CD4-positive, alpha-beta T cell treated with Interleukin-4 for 4 hours (primary cell): ENCODE measurements at places on chromosomes 6 and 20.

GRCh38 chr6:161268531-161269210 is 5.2 kb downstream of the AGPAT4 start:
- DNase-seq = no peak

GRCh38 chr6:159114569-159114968 is 54.6 kb upstream of the FNDC1 start:
- no peak for DNase-seq

DNA sequence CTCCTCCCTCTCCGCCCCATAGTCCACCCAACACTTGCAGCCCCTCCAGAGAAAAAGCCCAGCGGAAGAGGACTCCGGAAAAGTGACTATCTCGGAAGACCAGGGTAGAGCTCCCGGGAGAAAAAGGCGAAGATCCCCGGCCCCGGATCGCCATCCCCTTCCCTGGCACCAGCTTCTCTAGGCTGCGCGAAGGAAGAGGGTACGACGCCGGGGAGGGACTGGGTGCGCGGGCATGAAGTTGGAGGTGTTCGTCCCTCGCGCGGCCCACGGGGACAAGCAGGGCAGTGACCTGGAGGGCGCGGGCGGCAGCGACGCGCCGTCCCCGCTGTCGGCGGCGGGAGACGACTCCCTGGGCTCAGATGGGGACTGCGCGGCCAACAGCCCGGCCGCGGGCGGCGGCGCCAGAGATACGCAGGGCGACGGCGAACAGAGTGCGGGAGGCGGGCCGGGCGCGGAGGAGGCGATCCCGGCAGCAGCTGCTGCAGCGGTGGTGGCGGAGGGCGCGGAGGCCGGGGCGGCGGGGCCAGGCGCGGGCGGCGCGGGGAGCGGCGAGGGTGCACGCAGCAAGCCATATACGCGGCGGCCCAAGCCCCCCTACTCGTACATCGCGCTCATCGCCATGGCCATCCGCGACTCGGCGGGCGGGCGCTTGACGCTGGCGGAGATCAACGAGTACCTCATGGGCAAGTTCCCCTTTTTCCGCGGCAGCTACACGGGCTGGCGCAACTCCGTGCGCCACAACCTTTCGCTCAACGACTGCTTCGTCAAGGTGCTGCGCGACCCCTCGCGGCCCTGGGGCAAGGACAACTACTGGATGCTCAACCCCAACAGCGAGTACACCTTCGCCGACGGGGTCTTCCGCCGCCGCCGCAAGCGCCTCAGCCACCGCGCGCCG is 822 bp downstream of the FOXQ1 start:
- no peak for DNase-seq

DNA sequence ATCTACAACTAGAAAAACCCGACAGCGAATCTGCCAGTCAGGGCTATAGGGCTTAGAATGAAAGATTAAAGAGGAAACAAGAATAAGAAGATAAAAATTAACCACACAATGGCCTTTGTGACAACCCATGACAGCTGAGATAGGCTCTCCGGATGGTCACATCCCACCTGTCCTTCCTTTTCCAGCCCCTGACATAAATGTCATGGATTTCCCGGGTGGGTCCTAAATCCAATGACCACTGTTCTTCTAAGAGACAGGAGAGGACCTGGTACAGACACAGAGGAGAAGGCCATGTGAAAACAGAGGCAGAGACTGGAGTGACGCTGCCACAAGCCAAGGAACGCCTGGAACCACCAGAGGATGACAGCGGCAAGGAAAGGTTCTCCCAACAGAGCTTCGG is 41.8 kb downstream of the ATXN1 start:
- DNase-seq = no peak

- DNase-seq = peak; percentile 2
Observed at GRCh38 chr6:31740397-31741223, 805 bp downstream of the MSH5 start.

- DNase-seq = no peak
Observed at GRCh38 chr20:41330343-41330720, 10.3 kb upstream of the LPIN3 start.

- DNase-seq = no peak
Observed at GRCh38 chr6:141977782-141978181, 154.9 kb upstream of the GJE1 start.

GRCh38 chr20:4064144-4064909 is 49.0 kb upstream of the RNF24 start:
- no peak for DNase-seq

DNA sequence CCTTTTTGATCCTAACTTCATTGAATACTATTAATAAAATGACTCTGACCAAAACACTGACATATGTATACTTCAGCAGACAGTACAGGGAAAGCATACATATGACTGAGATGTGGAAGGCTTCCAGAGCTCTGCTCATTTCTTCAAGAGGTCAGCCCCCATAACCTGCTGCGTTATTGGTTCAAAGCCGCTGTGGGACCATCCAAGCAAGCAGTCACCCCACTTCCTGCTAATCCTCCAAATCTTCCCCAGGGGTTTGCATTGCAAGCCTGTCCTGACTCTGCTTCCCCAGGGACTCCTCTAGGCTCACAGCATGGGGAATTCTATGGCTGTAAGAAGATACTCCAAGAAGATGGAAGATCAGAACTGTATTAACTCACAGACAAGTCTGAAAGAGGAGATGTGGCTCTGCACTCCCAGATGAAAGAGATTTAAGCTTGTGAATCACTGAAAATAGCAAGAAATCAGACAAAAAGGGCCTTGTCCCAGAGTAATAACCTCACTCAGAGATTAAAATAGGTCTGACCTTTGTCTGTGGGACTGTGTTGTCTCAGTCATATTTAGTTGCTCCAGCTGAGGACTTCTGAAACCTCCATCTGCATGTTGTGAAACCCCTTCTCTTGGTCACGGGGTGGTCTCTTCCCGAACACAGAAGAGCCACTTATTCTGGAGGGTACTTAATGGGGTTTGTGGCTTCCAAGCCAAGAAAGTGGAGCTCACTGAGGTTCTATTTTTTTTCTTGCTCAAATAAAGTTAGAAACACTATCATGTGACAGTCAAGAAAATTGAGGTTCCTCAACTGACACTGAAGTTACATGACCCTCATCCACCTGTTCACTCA is 101.5 kb upstream of the MARCKS start:
- no peak for DNase-seq

DNA sequence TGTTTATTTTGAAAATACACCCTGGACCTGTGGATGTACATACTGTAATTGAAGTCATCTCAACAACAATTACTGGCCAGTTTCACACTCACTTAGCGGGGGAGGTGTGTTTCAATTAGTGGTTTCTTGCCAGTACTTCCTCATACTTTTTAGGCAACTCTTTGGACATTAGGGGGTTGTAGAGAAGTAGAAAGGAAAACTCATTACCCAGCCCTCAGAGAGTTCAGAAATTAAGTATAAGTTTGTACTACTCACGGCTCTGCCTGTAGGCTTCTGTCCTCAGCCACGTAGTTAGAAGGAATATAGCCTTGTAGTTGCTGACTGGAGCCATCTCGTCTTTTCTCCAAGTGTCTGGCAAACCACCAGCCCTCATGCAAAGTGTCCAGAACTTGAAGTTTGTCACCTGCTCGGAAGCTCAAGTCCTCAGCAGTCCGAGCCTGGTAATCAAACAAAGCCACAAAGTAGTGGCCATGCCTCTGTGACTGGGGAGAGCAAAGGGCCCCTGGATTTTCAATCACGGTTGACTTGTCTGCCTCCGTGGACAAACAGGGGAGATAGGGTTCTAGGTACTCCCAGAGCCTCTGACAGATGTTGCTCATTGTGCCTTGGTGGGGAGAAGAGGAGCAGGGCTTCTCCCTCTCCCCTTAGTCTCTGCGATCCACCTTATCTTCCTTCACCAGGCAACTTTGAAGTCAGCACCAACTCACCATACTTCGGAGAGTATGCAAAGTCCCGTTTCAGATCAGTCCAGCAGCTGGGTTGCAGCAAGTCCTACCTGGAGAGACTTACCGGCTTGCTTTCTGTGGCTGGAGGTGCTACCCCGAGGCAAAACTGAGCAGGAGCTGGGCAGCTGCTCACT is 749 bp downstream of the FRK start:
- DNase-seq = no peak

DNA sequence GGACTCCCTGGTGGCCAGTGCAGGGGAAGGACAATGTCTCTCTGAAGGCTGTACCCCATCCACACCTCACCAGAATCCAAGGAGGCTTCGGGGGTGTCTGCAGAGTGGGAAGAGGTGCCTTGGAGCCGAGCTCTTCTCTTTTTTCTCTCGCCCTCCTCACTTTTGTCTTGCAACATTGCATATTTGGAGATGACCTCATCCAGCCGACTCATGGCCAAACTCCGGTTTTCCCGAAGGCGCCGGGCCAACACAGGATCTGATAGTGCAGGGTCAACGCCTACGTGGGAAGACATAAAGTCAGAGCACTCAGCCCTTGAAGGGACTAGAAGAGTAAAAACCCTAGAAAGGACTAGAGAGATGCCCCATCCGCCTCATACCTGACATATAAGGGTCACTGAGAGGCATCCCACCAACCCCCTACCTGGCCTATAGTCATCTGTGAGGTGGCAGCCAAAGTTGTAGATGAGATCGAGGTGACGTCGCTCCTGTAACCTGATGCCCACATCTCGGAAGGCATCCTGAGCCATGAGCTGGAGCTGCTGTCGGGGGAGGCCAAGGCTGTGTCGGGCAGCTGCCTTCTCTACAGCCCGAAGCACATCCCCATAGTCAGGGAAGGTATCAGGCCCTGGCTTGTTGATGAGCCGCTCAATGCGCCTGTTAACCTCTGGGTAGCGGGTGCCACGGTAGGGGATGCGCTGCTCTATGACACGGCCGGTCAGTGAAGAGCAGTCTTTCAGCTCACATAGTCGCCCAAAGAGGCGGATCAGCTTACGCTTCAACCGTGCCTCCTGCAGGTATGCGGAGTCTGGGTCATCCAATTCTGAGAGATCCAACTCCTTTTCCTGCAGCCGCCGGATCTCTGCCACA is 3.0 kb upstream of the ZBTB22 start:
- no peak for DNase-seq

- no peak for DNase-seq
Observed at GRCh38 chr20:25203089-25203488, 7.6 kb downstream of the ENTPD6 start.
